ENCODE measurements at places on chromosomes 4 and X.
A peak's percentile ranks its signal among the peaks of the same experiment; 100 is the strongest.

- no peaks in the 10 kb centered on the region for H3K4me1 ChIP-seq
- H3K27me3 ChIP-seq = no peaks in the 10 kb centered on the region
- no peaks in the 10 kb centered on the region for H3K36me3 ChIP-seq
- H3K27ac ChIP-seq = no peak overlapping the region
- no peak overlapping the region for H3K4me3 ChIP-seq
These were observed 122.7 kb downstream of the SPOCK3 start for GRCh38 chr4:167111622-167112021.

DNA sequence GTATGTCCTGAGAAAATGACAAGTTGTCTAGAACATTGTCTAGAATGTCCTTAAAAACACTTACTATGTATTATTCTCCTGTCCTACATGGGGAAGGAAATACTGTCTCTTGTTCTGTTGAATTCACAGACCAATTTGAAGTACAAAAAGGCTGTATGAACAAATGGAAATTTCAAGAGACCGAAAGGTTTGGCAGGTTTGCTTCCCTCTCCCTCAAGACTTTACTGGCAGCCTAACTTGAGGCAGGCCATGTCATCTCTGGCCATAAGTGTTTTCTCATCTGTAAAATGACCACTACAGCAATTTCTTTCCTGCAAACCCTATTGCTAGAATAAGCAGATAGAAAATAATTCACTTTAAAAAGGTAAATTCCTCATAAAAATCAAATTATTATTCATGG is 191.2 kb upstream of the BMP3 start:
- no peak overlapping the region for H3K4me3 ChIP-seq
- H3K27me3 ChIP-seq = no peaks in the 10 kb centered on the region
- no peak for DNase-seq

DNA sequence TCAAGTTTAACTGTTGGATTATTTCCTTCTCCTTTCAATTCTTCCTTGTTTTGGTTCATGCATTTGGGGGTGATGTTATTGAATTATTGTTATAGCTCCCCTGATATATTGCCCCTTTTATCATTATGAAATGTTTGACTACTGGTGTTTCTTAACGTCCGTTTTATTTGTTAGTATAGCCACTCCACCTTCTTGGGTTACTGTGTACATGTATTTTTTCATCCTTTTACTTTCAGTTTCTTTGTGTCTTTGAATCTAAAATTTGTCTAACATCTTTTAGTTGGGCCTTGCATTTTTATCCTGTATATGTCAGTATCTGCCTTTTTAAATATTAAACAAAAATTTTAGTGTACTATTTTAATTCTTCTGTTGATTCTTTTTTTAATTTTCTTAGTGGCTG is 88.7 kb downstream of the TNIP2 start:
- DNase-seq = no peak
- peaks cover 27% of the 10 kb centered on the region for H3K36me3 ChIP-seq
- H3K27me3 ChIP-seq = no peaks in the 10 kb centered on the region
- peak overlapping the region; percentile 89 for H3K27ac ChIP-seq

- peaks cover 2% of the 10 kb centered on the region for H3K36me3 ChIP-seq
- peak overlapping the region; percentile 43 for H3K27ac ChIP-seq
- peaks cover 6% of the 10 kb centered on the region for H3K27me3 ChIP-seq
- peak overlapping the region; percentile 38 for H3K4me3 ChIP-seq
These were observed 72.6 kb downstream of the GPR82 start for GRCh38 chrX:41796577-41796976.

DNA sequence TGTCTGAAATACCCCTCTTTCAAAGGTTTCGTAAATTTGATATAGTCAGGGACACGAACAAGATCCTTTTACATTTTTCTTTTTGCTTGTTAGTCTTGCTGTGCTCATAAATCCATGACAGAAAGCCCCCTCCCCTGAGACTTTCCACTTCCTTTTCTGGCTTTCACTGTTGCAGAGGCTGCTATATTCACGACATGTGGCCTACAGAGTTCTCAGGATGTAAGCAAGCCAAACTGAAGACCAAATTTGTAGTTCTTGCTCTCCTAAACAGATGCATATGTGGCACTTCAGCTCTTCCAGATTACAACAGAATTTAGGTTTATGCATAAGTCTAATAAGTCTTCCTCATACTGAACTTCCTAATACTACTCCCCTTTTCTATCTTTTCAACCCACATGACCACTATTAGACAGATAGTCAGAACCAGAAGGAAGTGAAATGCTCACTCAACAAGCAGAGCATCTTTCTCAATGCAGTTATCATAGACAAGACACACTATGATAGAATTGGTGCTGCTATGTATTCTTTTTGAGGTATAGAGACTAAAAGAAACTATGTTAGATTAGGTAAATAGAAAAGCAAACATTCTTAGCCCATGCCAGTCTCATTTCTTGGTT is 15.0 kb downstream of the BTK start:
- H3K4me3 ChIP-seq = no peak overlapping the region
- no peaks in the 10 kb centered on the region for H3K36me3 ChIP-seq
- DNase-seq = no peak
- H3K27ac ChIP-seq = no peak overlapping the region

DNA sequence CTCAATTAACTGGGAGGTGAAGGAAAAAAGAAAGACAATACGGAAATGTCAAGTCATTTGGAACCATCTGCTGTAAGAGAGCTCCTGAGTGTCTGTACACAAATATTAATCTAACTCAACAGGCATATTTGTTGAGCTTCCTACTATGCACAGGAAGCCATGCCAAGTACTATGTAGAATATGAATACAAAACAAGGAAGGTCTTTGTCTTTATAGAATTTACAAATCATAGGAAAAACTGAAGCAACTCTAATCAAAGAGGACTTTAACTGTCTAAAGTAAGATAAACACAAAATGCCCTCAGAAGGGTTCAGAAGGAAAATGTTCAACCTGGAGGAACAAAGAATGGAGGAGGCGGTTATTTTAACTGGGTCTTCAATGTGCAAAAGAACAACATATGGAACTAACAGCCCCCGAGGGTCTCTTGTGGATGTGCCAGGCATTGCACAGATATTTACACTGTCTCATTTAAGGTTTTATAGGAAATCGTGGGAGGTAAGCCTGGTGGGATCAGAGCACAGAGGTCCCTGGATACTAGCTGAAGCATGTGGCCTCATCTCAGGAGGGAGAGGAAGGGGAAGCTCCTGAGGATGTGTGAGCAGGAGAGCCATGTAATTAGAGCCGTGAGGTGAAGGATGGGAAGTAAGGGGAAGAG is 5.8 kb downstream of the FAM114A1 start:
- no peak overlapping the region for H3K27ac ChIP-seq
- DNase-seq = no peak
- H3K4me3 ChIP-seq = no peak overlapping the region
- H3K36me3 ChIP-seq = no peaks in the 10 kb centered on the region
- peaks cover 2% of the 10 kb centered on the region for H3K4me1 ChIP-seq

GRCh38 chrX:119753639-119754257 is 4.6 kb upstream of the SOWAHD start:
- peaks cover 8% of the 10 kb centered on the region for H3K27me3 ChIP-seq
- DNase-seq = peak; percentile 65
- H3K4me1 ChIP-seq = peaks cover 49% of the 10 kb centered on the region
- peak overlapping the region; percentile 86 for H3K27ac ChIP-seq
- H3K4me3 ChIP-seq = peak overlapping the region; percentile 73

DNA sequence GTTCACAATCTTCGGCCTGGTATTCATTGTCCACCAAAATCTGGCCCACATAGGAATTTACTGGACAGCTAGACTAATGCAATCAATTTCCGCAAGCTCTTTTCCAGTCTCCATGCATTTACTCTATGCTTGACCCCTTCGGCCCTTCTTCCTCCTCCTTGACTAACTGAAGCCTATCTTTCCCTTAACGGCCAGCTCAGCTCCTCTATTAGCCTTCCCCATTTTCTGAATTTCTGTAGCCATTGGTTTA is 1.2 kb upstream of the PHKA2 start:
- peaks cover 7% of the 10 kb centered on the region for H3K4me1 ChIP-seq
- peaks cover 4% of the 10 kb centered on the region for H3K36me3 ChIP-seq
- H3K27ac ChIP-seq = peak overlapping the region; percentile 91
- DNase-seq = no peak
- H3K27me3 ChIP-seq = peaks cover 6% of the 10 kb centered on the region
- H3K4me3 ChIP-seq = peak overlapping the region; percentile 83

DNA sequence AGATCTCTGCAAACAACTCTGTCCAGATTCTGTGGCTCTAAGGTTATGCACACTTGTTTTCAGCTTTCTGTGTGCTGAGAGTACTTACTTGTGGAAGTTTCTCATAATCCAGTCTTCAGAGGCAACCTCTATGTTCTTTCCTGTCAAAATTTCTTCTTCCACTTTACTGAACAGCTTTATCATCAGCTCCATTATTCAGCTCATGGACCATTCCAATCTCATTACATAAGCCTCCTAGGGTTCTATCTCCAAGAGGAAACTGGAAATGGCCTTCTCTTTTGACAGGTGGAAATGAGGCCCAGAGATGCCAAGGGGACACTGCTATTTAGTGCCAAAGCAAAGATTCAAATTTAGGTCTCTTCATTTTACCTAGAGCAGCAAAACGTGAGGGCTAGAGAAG is 61.3 kb downstream of the CHRDL1 start:
- H3K27me3 ChIP-seq = peaks cover 36% of the 10 kb centered on the region
- DNase-seq = no peak
- H3K4me3 ChIP-seq = no peak overlapping the region

DNA sequence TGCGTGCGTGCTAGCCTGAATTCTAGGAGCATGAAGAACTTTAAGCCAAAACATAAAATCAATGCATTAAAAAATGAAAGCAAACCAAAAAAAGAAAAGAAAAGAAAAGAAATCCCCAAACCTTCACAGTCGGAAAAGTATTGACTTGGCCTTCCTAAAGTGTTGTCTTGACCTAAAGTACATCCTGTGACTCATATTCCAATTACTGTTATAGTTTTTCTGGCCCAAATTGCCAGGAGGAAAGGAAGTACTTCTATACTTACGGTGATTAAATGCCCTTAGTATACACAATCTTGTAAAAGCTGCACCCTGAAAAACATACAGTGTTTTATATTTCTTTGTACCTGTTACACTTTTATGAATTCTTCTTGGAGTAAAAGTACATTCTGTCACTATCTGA is 512.8 kb downstream of the ANKRD50 start:
- no peaks in the 10 kb centered on the region for H3K27me3 ChIP-seq
- no peaks in the 10 kb centered on the region for H3K36me3 ChIP-seq
- no peaks in the 10 kb centered on the region for H3K4me1 ChIP-seq
- no peak for DNase-seq

DNA sequence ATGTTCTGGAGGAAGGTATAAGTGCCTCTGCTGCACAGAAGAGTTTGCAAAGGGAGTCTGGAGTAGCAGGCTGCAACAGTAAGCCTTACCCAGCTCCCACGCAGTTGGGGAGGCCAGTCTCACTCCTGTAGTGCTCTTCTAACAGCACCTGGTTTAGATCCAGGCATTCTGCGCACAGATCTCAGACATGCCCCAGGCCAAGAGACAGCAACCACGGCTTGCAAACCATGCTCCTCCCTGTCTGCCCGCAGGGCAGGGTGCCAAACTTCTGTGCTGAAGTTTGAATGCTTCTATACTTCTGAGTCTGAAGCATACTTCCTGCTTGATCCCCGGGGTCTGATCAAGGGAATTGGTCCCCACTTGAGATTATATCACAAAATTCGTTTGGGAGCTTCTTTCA is 106.3 kb downstream of the LINC00632 start:
- H3K36me3 ChIP-seq = peaks cover 6% of the 10 kb centered on the region
- H3K27me3 ChIP-seq = peaks cover 17% of the 10 kb centered on the region

- no peak overlapping the region for H3K27ac ChIP-seq
- H3K27me3 ChIP-seq = peaks cover 46% of the 10 kb centered on the region
- H3K36me3 ChIP-seq = no peaks in the 10 kb centered on the region
- peaks cover 8% of the 10 kb centered on the region for H3K4me1 ChIP-seq
- H3K4me3 ChIP-seq = no peak overlapping the region
These were observed 32.6 kb downstream of the FRMPD3 start for GRCh38 chrX:107482046-107482445.

- H3K36me3 ChIP-seq = peaks cover 3% of the 10 kb centered on the region
- DNase-seq = no peak
- peak overlapping the region; percentile 34 for H3K4me3 ChIP-seq
- peaks cover 27% of the 10 kb centered on the region for H3K4me1 ChIP-seq
- peak overlapping the region; percentile 15 for H3K27ac ChIP-seq
These were observed 2.7 kb downstream of the FAT4 start for GRCh38 chr4:125317525-125317877.

DNA sequence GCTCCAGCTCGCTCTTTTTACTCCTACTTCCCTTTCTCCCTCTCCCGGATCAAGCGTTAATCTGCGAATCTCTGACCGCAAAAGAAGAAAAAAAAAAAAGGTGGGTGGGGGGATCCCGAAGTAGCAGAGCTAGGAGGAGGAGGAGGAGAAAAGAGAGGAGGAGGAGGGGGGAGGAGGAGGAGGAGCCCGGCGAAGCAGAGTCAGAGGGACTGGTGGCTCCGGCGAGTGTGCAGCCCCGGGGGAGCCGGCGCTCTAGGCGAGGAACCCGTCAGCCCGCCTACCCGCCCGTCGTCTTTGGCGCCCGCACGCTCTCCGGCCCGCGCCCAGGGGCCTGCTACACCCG is at the start of gene NHSL2:
TSS of gene NHSL2 (plus strand) at position 203 of the 343 bp plus-strand sequence.
- peak within 1 kb of the TSS; percentile 63 for H3K4me3 ChIP-seq
- H3K36me3 ChIP-seq = no peaks in the 10 kb centered on the region
- H3K27ac ChIP-seq = no peak within 1 kb of the TSS

GRCh38 chr4:24754571-24754970 is 40.8 kb upstream of the SOD3 start:
- H3K4me3 ChIP-seq = no peak overlapping the region

GRCh38 chr4:104907991-104908390 is 238.7 kb upstream of the TET2 start:
- no peaks in the 10 kb centered on the region for H3K27me3 ChIP-seq
- no peak overlapping the region for H3K4me3 ChIP-seq
- no peak overlapping the region for H3K27ac ChIP-seq
- DNase-seq = no peak
- H3K36me3 ChIP-seq = peaks cover 2% of the 10 kb centered on the region

DNA sequence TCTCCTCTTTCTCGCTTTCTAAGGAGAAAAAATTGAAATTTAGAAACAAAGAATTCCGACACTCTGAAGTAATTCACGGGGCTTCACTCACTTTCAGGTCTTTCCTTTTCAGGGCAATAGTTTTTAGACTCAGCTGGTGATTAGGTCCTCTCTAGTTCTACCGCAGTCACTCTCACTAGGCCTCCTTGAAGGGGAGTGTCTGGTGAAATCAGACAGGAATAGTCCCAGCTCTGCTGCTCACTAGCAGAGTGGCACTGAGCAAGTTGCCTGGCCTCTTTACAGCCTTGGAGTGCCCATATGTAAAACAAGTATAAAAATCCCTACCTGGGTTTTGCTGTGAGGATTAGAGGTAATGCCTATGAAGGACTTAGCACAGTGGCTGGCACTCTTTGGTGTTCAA is 64.1 kb downstream of the NEUROG2 start:
- no peak overlapping the region for H3K27ac ChIP-seq
- H3K36me3 ChIP-seq = no peaks in the 10 kb centered on the region
- H3K27me3 ChIP-seq = peaks cover under 1% of the 10 kb centered on the region

GRCh38 chr4:153735906-153736461 is 23.8 kb downstream of the RNF175 start:
- DNase-seq = no peak
- H3K27me3 ChIP-seq = peaks cover 52% of the 10 kb centered on the region
- no peak overlapping the region for H3K27ac ChIP-seq
- no peak overlapping the region for H3K4me3 ChIP-seq
- peaks cover 2% of the 10 kb centered on the region for H3K36me3 ChIP-seq

DNA sequence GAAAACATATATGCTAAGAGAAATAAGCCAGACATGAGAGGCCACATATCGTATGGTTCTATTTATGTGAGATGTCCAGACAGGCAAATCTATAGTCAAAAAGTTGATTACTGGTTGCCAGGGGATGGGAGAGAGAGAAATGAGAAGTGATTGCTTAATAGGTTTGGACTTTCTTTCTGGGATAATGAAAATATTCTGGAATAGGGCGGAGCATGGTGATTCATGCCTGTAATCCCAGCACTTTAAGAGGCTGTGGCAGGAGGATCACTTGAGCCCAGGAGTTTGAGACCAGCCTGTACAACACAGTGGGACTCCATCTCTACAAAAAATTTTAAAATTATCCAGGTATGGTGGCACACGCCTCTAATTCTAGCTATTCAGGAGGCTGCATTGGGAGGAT is 22.4 kb downstream of the RBM47 start:
- peaks cover 10% of the 10 kb centered on the region for H3K4me1 ChIP-seq
- DNase-seq = no peak
- H3K27me3 ChIP-seq = no peaks in the 10 kb centered on the region
